Activated T-cell treated with anti-CD3 and anti-CD28 coated beads for 4 hours (primary cell): ENCODE measurements at places on chromosomes 6 and 20.

- no peak for DNase-seq
Measured at GRCh38 chr6:72374857-72375256, 247.0 kb upstream of the KCNQ5 start.

GRCh38 chr6:161038229-161039031, 46.9 kb downstream of the MAP3K4 start:
- DNase-seq, result no peak

GRCh38 chr6:15088904-15089568, 156.8 kb upstream of the JARID2 start:
- no peak for DNase-seq

GRCh38 chr20:37513779-37514359, 7.2 kb upstream of the NNAT start:
- DNase-seq, result no peak

DNA sequence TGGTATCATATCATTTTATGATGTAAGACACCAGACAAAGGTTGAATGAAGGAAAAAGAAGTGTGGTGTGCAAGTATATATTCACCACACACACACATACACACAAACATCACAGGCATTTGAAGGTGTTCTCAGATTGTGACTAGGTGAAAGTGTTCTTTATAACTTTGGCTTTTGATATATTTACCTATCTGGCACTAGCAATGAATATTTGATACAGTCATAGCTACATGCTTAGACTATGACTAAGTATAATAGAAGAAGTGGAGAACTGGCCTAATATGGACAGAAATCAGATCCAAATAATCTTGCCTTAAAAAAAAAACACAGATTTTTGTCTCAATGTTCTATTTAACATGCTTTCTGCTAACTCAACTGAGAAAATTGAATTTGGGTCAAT, 809.9 kb downstream of the KIF16B start:
- no peak for DNase-seq

GRCh38 chr20:53195876-53196610, 223.9 kb downstream of the TSHZ2 start:
- no peak for DNase-seq

DNA sequence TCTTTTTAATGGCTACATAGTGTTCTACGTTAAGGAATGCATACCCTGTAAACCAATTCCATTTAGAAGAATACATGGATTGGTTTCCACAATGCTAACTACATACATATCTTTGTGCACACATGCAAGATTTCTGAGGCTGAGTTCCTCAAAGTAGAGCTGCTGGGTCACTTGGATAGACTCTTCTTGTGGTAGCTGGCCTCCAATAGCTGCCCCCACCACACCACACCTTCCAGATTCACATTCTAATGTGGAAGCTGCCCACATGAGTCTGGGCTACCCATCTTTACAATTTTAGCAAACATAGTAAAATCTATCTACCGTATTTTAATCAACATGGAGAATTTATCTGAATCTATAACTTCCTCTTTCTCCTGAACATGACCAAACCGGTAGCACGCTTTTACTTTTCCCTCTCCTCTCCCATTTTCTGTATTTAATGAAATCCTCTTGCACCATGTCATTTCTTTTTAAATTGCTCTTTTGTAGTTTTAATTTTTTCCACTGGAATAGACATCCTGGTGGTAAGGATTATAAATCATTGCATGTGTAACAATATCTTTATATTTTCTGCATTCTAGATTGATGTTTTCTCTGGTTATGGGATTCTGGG, 74.7 kb upstream of the CITED2 start:
- DNase-seq, result no peak

- DNase-seq, result no peak
Measured at GRCh38 chr6:137878486-137879285, 11.6 kb downstream of the TNFAIP3 start.

DNA sequence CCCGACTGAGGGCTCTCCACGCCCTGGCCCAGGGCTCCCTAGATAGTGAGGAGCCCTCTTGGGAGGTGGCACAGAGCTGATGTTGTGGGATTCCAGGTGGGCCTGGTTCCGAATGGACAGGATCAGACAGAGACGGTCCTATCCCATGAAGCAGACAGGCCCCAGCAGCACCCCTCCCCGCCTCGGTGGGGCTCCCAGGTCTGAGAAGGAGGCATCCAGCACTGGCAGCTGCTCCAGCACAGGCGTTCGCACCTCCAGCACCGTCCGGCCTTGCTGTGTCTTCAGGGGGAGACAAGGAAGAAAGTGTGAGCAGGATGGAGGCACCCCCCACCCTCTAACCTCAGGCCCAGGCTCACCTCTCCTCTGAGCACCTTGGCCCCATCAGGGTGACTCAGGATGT, 28.7 kb downstream of the COL11A2 start:
- no peak for DNase-seq

- no peak for DNase-seq
Measured at GRCh38 chr6:44464527-44465310, 77.2 kb downstream of the CDC5L start.

GRCh38 chr20:34310481-34311117, 7.4 kb upstream of the AHCY start:
- no peak for DNase-seq

GRCh38 chr6:78484198-78485064, 382.9 kb upstream of the IRAK1BP1 start:
- no peak for DNase-seq

- no peak for DNase-seq
Measured at GRCh38 chr20:19683188-19683587, 74.9 kb upstream of the RIN2 start.

- DNase-seq, result no peak
Measured at GRCh38 chr6:52230685-52231084, 13.6 kb downstream of the IL17F start.

GRCh38 chr6:72636215-72636614, 14.4 kb downstream of the KCNQ5 start:
- no peak for DNase-seq

DNA sequence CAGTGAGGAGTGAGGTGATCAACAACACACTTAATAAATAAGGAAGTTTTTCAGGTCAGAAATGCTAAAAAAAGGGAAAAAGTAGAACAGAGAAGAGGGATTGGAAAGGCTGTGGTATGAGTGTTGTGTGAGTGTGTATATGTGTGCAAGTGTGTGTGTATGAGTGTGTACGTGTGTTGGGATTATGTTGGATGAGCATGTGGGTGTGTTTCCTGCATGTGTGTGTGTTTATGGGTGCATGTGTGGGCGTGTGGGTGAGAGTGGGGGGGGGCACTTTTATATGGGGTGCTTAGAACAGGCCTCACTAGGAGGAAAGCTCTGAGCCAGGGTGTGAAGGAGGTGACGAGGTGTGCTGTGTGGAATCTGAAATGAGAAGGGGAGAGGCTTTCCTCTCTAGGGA, 116.8 kb upstream of the SLC22A23 start:
- DNase-seq, result no peak

DNA sequence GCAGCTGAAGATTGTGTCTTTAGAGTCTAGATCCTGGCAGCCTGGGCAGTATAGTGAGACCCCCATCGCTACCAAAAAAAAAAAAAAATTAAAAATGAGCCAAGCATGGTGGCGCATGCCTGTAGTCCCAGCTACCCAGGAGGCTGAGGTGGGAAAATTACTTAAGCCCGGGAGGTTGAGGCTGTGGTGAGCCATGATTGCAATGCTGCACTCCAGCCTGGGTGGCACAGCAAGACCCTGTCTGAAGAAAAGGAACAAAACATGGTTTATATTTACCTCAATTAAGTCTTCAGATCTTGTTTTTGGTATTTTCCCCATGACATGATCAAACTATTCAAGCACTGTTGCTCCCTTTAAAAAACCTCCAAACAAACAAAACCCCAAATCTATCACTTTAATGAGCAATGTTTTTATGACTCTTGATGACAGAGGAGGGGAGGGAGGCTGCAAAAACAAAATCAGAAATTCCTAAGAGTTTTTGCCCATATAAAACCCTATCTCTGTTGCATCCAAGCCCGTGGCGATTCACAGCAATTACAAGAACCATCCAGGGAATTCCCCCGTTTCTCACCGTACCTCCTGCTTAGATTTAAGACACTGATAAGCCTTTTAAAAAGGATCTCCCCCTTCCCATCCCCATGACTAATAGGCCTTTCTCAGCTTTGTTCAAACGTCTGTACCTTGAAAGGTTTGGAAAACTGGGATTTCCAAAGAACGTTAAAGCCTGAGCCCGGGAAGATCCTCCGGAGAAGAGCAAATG, 259.9 kb downstream of the BMP7 start:
- DNase-seq, result no peak

GRCh38 chr6:125753218-125753936, 3.9 kb downstream of the HEY2 start:
- no peak for DNase-seq

DNA sequence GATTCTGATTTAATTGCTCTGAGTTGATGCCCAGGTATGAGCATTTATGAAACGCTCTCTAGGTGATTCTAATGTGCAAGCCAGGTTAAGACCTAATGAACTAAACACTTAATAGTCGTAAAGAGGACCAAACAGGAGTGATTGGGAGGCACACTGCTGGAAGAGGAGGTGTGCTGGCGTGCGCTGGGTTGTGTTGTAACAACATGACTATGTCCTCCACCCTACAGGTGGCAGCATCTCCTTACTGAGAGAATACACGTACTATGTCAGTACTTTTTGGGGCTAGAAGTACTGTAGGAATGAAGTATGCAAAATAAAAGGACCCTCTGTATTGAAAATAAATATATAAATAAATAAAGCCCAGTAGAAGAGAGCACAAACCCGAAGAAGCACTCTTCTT, 11.9 kb downstream of the C6orf89 start:
- DNase-seq, result no peak

DNA sequence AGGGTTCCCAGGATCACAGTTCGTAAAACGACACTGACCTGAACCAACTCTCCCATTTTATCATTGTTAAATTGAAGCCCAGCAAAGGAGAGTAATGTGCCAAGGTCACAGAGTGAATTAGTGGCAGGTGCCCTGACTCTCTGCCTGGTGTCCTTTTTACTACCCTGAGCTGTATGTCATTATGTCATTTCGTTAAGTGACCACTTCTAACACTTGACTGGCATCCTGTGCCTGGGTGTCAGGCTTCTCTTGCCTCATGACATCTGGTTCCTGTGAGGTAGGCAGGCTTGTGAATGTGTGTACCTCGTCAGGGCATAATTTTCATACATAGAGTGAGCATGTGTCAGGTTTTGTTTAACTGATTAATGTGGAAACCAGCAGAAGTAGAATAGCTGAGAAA, 48.6 kb downstream of the RALY start:
- DNase-seq, result no peak

DNA sequence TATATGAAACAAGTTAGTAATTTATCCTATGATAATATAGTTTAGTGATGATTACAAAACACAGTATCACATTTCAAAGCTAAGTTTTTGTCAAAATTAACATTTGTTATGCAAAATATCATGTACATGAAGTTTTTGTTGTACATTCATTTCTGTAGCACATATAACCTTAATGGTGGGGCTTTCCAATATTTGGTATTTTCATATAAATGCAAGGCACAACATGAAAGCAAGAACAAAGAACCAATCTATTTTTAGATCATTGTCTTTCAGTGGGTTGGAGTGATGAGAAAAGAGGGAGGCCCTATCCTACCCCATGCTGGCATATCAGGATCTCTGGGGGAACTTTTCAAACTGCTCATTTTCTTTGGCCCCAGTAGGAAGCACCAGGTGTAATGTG, 53.4 kb downstream of the FAM83B start:
- DNase-seq, result no peak

- no peak for DNase-seq
Measured at GRCh38 chr6:147194652-147195411, 9.4 kb upstream of the STXBP5 start.

DNA sequence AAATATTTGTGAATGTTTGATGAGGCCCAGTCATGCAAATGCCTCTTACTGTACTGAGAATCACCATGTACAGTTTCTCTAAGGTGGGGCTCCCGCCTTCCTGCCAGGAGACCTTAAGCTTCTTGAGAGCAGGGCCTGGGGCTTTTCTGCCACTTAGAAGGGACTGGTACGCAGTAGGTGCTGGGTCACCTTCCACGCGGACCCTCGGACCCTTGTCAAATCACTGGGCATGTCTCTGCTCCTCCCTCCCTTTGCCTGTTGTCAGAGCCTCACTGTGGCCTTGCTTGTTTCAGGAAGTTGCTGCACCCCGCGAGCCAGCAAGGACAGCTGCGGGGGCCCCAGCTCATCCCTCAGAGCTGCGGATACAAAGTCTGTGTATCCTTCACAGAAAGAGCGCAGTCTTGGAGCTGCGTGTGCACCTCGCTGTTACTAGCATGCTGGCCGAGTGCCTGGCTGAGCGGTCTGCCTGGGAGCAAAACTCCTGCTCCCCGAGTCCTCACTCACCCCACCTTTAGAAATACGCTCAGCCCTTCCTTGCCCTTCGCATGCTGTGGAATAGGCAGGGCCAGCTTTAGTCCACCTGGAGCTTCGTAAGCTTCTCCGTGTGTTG, 30.7 kb upstream of the IRF4 start:
- no peak for DNase-seq

- peak; percentile 64 for DNase-seq
Measured at GRCh38 chr20:56358600-56359211, at the start of gene FAM210B. TSS of gene FAM210B (plus strand) at chr20:56358974. CDS start at chr20:56359006, 32 bp downstream.

DNA sequence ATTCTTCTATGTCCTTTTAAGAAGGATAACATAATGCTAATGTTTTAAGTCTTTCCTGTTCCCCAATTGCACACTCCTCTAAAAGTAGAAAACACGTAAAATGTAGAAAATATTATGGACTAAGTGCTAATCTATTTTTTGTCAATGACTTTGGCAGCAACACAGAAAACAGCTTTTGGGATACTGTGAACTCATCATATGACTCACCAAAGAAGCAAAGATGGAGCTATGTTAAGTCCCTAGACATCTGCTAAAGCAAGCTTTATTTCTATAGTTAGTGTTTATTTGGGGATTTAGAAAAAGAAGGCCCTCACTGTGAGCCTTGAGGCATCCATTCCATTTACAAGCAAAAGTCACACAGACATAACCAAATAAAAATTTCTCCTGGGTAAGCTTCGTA, 23.0 kb downstream of the OPN5 start:
- no peak for DNase-seq

DNA sequence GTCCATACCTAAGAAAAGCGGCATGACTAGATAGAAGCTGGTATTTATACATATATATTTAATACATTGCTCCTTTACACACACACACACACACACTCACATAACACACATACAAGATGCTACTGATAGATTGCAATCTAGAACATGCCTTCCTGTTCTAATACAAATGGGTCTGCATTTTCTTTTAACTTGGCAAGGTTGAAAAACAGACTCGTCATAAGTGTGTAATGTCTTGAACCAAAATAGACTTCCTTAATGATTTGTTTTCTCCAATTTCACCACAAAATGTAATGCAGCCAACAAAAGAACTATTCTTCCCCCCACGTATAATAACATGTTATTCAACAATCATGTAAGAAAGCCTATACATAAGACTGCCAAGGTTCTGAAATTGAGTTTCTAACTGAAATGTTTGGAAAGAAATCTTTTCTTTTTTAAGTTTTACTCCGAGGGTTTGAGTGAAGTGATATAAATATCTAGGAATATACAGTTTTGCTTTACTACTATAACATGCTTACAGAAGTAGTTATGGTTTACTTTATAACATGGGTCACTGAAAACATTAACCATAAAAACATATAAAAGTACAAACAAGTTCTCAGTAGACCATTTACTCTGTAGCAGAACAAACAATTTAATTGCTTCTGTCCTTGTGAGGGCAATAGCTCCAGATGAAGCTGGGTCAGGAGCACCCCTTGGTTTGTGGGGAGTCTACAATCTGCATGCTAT, 207.5 kb downstream of the FOXC1 start:
- no peak for DNase-seq
